Bone marrow (tissue), 2 donors: ENCODE measurements at places on chromosomes 7 and 10.

- no peak for DNase-seq
Measured at GRCh38 chr7:35463176-35463700, 209.3 kb upstream of the TBX20 start.

DNA sequence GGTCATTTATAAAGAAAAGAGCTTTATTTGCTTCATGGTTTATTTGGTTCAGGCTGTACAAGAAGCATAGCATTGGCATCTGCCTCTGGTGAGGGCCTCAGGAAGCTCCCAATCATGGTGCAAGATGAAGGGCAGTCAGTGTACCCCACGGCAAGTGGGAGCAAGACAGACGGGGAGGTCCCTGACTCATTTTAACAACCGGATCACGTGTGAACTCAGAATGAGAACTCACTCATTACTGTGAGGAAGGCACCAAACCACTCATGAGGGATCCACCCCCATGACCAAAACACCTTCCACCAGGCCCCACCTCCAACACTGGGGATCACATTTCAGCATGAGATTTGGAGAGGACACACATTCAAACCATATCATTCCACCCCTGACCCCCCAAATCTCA lies 15.7 kb upstream of the CRYGN start:
- DNase-seq: no peak

- DNase-seq: no peak
Measured at GRCh38 chr10:22764639-22765038, 50.3 kb upstream of the PIP4K2A start.

DNA sequence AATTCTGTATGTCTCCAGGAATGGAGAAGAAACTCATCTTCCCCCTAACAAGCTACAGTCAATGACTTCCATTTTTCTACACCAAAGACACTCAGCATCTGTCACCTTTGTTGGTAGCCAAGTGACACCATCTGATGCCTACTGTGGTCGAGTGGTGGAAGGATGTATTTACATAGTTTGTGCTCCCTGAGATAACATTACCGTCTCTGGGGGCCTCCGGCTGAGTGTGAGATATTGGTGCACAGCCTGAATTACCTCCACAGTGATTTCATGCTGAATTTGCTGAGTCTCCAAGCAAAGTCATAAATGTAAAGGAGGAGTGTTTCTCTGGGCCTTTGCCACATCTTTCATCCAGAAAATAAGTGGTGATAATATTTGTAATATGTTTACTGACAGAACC lies 114.0 kb downstream of the GRID1 start:
- DNase-seq: no peak

DNA sequence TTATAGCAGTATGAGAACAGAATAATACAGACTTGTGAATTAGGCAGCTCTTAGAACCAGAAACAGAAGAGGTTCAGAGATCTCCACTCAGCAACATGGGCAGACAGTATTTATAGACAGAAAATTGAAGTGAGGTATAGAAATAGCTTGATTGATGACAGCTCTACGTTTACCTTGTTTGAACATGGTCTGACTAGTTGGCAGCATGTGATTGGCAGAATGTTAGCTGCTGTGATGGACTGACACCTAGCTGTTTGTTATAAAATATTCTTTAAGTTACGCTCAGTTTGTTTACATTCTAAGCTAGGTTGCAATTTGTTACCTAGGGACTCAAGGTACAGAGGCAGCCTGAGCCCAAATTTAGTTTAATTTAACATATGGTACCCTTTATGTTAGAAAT lies 73.7 kb upstream of the TMEM229A start:
- no peak for DNase-seq

- no peak for DNase-seq
Measured at GRCh38 chr7:24401628-24402593, 117.9 kb downstream of the NPY start.

DNA sequence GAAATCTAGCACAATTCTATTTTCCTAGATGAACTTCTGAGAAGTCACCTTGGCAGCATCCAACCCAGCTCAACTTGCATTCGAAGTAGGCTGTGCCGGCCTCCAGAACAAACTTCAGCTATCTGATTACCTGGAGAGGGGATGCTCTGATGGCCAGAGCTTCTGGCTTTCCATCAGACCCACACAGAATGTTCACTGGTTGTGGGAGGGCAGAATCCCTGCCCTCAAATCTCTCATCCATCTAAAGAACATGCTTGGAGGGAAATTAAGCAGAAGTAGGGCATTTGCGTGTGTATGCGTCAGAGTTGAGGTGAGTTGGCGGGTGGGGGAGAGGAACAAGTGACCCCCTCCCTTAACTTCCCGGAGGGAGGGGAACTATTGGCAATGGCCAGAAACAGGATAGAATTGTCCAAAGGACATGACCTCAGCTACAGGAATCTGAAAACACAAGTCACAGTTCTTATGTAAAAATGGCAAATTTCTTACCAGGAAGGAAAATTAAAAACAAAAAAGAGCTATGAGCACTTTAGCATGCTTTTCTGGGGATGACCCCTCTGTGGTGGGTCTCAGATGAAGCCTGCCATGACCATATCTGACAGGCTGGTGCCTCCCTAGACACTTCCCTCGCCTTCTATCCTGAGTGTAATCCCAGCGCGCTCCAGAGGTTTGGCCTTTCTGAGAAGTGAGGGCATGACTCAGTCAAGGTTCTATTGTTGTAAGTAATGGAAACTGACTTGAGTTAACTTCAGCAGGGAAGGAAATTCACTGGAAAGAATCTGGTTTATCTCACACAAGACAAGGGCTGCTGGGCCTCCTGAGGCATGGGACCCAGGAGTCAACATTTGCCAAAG lies 278.8 kb downstream of the RPS24 start:
- no peak for DNase-seq

GRCh38 chr7:8515640-8516185 lies 82.3 kb downstream of the NXPH1 start:
- DNase-seq: no peak

- DNase-seq: no peak
Measured at GRCh38 chr7:15086131-15086611, 183.6 kb upstream of the DGKB start.

DNA sequence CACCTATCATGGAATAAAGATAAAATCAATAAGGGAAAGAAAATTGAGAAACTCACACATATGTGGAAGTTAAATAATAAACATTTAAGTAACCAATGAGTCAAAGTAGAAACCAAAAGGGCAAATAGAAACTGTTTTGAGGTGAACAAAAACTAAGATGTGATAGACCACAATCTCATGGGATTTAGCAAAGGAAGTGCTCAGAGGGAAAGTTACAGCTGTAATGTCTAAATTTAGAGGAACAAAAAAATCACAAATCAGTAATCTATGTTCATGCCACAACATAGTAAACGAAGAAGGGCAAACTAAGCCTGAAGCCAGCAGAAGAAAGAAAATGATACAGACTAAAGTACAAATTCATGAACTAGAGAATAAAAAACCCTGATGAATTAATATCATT lies 16.3 kb downstream of the CYP3A4 start:
- no peak for DNase-seq

- no peak for DNase-seq
Measured at GRCh38 chr7:155450970-155451801, 6.7 kb upstream of the EN2 start.

GRCh38 chr10:54585572-54585971 lies 215.5 kb downstream of the PCDH15 start:
- DNase-seq: no peak

GRCh38 chr7:139181404-139181803 lies 49.6 kb upstream of the UBN2 start:
- DNase-seq: no peak

- DNase-seq: no peak
Measured at GRCh38 chr10:33244354-33244967, 90.0 kb downstream of the NRP1 start.

- no peak for DNase-seq
Measured at GRCh38 chr7:93997868-93998267, 6.3 kb downstream of the BET1 start.

DNA sequence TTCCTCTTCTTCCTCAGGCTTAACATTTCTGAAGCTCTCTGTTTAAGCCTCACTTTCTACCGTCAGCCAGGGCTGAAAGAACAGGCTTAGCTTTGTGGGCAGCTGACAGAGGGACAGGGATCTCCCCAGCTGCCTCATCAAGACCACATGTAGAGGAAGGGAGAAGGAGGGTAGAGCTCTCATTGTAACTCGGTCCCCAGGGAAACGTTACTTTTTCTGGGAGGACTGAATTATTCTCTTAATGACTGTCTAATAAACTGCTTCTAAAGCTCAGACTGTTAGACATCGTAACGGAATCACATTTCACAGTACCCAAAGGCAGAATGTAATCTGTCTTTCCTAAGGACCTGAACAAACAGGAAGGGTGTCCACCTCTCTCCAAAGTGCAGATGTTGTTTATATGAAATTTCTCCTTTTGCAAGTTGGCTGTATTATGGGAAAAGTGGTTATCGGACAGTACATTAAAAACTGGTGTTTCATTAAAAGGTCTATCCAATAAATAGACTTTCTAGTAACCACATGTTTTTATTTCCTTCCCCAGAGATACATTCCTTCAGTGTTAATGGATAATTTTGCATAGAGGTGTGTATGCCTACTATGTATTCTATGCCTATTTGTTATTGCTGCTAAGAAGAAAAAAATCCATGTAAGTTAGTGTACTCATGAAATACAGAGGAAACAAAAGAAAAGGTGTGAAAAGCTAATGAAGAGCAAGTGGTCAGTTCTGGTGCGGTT lies 144.2 kb downstream of the CTTNBP2 start:
- DNase-seq: no peak

GRCh38 chr7:45872116-45873034 lies 507 bp downstream of the CCDC201 start:
- DNase-seq: no peak

DNA sequence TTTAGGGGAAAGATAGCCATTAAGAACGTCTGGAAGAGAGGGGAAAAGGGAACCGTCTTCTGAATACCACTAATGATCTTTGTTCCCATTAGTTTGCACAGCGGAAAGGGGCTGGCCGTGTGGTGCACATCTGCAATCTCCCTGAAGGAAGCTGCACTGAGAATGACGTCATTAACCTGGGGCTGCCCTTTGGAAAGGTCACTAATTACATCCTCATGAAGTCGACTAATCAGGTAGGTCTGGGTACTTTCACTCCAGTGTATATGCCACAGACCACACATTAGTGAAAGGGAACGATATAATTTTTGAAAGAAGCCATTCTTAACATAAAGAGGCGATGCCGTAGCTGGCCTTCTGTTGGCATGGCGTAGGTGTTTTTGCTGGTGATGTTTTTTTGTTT lies 74.3 kb upstream of the PDCD4 start:
- no peak for DNase-seq

GRCh38 chr10:78460204-78460603 lies 426.5 kb downstream of the RPS24 start:
- no peak for DNase-seq

- DNase-seq: no peak
Measured at GRCh38 chr7:131858611-131859010, 302.2 kb upstream of the PODXL start.

GRCh38 chr7:150914196-150914595 lies 61.9 kb downstream of the AOC1 start:
- no peak for DNase-seq

- DNase-seq: no peak
Measured at GRCh38 chr7:134788191-134788590, 8.8 kb downstream of the CALD1 start.

- no peak for DNase-seq
Measured at GRCh38 chr10:113045147-113046055, 95.4 kb downstream of the TCF7L2 start.

DNA sequence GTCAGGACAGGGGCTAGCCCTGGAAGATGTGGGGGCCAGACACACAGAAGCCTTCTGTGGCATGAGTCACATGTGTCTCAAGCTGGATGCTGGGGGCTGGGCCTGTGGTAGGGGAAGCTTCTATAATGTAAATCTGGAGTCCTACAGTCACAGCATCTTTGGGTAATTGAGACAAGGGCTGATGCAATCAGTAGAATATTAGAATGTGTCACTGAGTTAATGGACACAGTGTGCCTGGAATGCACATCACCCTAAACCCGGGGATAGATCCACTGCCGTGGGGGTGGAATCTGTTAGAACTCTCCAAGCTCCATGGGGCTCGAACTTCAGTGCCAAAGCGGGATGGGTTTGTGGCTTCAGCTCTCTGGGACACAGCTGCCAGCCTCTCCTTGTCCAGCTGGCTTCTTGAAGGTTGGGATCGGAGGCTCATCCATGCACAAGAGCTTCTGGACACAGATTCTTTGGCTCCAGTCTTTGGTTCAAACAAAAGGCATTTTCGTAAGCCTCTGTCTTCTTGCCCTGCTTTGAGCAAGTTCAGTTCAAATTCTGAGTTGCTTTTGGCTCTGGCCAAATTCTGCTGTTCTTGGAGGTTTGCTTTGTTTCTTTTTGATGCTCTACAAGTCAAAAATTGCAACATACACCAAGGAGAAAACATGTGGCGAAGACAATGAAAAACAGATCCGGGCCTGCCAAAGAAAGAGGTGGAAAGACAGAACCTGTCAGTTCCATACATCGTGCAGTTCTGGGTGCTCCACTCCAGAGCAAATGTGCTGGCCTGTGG lies 194.8 kb upstream of the ZNF32 start:
- no peak for DNase-seq

- peak; percentile 30 for DNase-seq
Measured at GRCh38 chr7:12524794-12525386, 45.6 kb upstream of the SCIN start.

- no peak for DNase-seq
Measured at GRCh38 chr10:89814278-89814677, 112.9 kb downstream of the KIF20B start.

DNA sequence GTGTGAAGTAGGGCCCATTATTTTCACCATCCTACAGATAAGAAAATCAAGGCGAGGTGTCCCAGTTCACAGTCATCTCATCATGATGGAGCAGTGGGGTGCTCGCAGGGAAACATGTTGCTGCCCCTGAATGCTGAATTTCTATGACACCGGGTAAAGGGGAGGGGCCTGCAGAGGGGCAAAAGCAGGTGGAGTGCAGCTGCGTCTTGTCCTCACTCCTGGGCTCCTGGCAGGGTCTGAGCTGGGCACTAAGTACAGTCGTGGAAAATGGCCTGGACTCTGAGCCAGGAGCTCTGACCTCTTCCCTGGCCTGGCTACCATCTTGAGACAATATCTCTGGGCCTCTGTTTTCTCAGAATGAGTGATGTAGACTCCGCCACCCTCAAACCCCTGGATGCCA lies 253.1 kb upstream of the PITRM1 start:
- DNase-seq: no peak

- DNase-seq: no peak
Measured at GRCh38 chr7:32415519-32415918, 74.7 kb downstream of the LSM5 start.

GRCh38 chr10:77223526-77224460 lies 413.8 kb downstream of the KCNMA1 start:
- no peak for DNase-seq

DNA sequence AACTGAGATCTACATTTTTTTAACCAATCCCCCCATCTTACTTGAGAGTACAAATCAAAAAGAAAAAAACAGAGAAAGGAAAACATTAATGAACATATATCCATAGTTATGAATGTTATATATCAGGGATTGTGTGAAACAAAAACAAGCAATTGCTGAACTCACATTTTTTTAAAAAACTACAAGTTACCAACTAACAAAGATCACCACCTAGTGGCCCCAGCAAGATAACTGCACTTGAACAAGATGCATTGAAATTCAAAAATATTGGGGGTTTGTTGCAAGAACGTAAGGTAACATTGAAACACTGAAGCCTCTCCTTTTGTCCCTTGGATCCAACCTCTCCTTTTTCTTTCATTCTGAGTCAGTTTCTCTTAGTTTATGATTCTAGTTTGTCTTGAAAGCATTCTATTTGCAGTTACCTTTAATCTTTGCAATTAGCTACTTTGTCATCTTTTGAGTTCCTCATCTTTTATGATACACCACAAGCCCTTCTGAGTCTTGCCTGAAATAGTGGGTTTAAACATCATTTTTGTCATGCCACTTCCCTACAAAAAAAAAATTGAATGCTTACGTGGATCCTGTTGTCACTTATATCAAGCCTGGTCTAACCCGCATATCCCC lies 87.3 kb upstream of the TES start:
- DNase-seq: peak; percentile 29
